ENCODE measurements at places on chromosomes 4 and X.

GRCh38 chr4:182928061-182928460, 10.9 kb upstream of the DCTD start:
- no peak for DNase-seq

- DNase-seq: no peak
These were observed 49.0 kb downstream of the AGA start for GRCh38 chr4:177393236-177393635.

DNA sequence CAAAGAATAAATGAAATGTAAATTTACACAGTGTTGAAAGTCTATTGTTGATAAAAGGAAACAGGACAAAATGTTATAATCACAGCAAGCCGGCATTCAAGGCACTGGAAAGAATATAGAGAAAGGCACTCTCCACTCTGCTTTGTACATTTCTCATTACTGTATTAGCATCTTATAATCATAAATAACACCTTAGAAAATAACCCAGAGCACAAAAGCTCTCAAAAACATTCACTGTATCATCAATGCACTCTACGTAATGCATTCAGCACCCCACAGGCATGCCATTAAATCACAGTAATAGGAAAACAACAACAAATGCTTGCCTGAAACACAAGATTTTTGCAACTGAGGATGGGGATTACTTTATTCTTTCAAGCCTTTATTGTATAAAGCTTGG, 75.3 kb upstream of the TRPC3 start:
- DNase-seq: no peak

GRCh38 chr4:77039796-77040195, 36.0 kb downstream of the CCNI start:
- DNase-seq: no peak

GRCh38 chrX:27591938-27592337, 1.8 kb downstream of the DCAF8L2 start:
- no peak for DNase-seq

- no peak for DNase-seq
These were observed 810.7 kb upstream of the AMOT start for GRCh38 chrX:113651306-113651705.

Data from stimulated activated naive CD4-positive, alpha-beta T cell treated with Interleukin-2 at 50 U/mL for 16 hours (primary cell).